ENCODE measurements at places on chromosomes 2 and 18. TPM values are rescaled to one million over a fixed set of nuclear protein-coding genes. Genes with fewer than 3 reads are reported as not detected.

GRCh38 chr2:36553683-36554082 lies 44.3 kb downstream of the FEZ2 start:
- H3K27me3 ChIP-seq: no peaks in the 10 kb centered on the region
- H3K27ac ChIP-seq: peak overlapping the region; percentile 21
- DNase-seq: no peak
- no peaks in the 10 kb centered on the region for H3K4me1 ChIP-seq
- H3K36me3 ChIP-seq: peaks cover 59% of the 10 kb centered on the region

GRCh38 chr2:29731948-29732347 lies 189.4 kb downstream of the ALK start:
- no peak for DNase-seq
- no peaks in the 10 kb centered on the region for H3K4me1 ChIP-seq
- no peak overlapping the region for H3K27ac ChIP-seq
- no peaks in the 10 kb centered on the region for H3K27me3 ChIP-seq
- no peaks in the 10 kb centered on the region for H3K36me3 ChIP-seq
- H3K4me3 ChIP-seq: no peak overlapping the region

DNA sequence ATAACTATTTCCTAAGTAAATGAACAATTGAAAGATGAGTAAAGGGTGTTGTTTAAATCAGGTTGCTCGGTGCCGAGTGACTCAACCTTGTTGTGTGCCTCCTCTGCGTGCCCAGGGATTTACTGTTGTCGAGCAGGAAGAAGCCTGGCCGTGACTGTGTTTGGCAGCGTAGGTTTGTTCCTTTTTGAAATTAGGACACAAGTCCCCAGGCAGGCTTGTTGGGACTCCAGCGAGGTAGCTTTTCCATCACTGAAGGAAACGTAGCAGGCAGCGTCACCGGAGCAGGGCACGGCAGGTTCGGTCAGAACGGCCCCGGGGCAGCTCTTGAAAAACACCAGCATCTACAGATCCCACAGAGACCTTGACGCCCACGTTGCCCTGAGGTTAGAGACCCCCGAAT lies 48.6 kb downstream of the TMEM18 start:
- no peaks in the 10 kb centered on the region for H3K4me1 ChIP-seq
- no peaks in the 10 kb centered on the region for H3K36me3 ChIP-seq
- peaks cover 6% of the 10 kb centered on the region for H3K27me3 ChIP-seq
- H3K27ac ChIP-seq: no peak overlapping the region

GRCh38 chr2:167814881-167815718 lies 432.3 kb downstream of the STK39 start:
- no peaks in the 10 kb centered on the region for H3K36me3 ChIP-seq
- no peaks in the 10 kb centered on the region for H3K27me3 ChIP-seq
- H3K4me3 ChIP-seq: no peak overlapping the region

DNA sequence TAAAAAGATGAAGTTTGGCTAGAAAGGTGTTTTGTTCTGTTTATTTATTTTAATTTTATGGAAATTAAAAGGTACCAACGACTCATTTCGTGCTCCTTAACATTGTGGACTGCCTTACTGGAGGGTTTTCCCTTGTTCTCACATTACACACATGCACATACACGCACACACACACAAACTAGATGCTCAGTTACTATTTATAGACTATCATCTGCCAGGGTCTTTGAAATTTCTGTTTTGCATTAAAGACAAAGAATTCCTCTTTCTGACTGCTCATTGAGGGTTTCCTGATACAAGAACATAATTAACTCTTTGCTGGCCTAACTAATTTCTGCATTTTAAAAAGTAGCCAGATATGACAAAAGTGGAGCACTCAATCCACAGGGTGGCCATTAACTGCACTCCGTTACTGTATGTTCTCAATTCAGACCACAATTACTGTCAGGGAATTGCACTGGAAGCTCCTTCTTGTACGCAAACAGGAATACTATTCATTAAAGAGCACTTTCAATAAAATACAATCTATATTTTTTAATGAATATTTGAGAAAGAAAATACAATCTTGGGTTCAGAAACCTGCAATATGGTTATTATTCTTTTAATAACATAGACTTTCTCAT lies 366.9 kb upstream of the GALNT5 start:
- H3K4me1 ChIP-seq: no peaks in the 10 kb centered on the region
- no peaks in the 10 kb centered on the region for H3K27me3 ChIP-seq
- no peaks in the 10 kb centered on the region for H3K36me3 ChIP-seq

GRCh38 chr2:18473241-18474181 lies 86.9 kb downstream of the RDH14 start:
- H3K27ac ChIP-seq: peak overlapping the region; percentile 56
- no peak overlapping the region for H3K4me3 ChIP-seq
- no peaks in the 10 kb centered on the region for H3K4me1 ChIP-seq
- H3K27me3 ChIP-seq: no peaks in the 10 kb centered on the region

DNA sequence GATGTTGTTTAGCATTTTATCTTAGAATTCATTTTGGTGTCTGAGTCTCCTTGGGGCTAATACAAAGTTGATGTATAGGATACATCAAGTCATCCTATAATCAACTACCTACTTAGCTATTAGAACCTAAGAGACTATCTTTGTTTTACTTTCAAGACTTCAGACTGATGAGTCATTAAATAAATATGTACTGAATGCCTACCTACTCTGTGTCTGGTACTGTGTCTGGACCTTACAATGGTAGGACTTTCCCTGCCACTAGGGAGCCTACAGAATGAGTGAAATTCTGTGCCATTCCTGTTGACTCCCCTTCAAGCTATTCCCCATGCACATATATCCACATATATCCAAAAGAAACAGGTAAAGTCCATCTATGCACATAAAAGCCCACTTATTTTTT lies 114.5 kb downstream of the ERBB4 start:
- no peak overlapping the region for H3K27ac ChIP-seq
- H3K4me1 ChIP-seq: no peaks in the 10 kb centered on the region
- DNase-seq: no peak

DNA sequence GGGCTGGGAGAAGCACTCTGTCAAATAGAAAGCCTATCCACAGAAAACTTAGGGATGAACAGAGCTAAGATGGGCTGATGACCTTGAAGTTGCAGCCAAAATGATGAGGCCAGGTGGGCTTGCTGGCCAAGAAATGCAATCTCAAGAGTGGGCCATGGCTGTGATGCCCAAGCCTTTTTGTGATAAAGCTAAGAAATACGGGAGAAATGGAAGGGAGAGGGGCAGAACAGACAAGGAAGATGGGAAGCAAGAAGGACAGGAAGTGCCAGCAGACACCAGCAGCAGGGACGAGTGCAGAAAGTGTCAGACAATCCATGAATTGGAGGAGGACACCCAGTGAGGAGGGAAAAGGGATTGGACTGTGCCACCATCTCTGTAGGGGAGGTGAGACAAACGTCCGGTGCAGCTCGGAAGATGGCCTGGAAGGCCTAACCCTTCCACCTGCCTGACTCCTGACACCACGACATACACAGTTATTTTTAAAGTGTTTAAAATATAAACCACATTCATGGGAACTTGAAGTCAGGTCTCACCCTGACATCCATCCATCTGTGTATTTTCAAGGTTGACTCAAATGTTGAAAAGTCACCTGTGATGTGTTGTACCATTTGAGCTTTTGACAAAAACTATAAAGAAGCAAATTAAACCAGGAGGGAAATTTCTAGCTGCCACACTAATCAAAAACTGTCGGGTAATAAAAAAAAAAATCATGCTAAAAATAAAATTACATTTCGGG lies 105.5 kb downstream of the BCL2 start:
- H3K27me3 ChIP-seq: no peaks in the 10 kb centered on the region
- no peak overlapping the region for H3K27ac ChIP-seq
- no peak overlapping the region for H3K4me3 ChIP-seq
- no peaks in the 10 kb centered on the region for H3K36me3 ChIP-seq
- no peak for DNase-seq

GRCh38 chr18:8709248-8710059 lies 4.1 kb downstream of the MTCL1 start:
- no peak overlapping the region for H3K27ac ChIP-seq
- peaks cover 53% of the 10 kb centered on the region for H3K27me3 ChIP-seq
- no peaks in the 10 kb centered on the region for H3K36me3 ChIP-seq
- peaks cover 15% of the 10 kb centered on the region for H3K4me1 ChIP-seq

DNA sequence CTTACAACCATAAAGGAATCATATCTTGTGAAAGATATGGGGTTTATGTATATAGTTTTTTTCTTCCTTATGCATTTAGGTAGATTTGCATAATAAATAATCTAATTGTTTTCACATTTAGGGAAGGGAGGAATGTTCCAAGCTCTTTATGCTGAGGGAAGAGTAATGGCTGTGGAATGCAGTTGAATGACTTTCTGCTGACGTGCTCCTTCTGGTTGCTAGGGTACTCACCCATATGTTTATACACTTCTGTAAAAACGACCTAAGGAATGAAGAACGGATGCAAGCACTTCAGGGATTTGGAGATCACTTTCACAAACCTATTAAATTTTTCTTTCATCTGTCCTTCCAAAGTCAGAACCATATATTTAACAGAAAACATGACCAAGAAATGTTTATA lies 29.2 kb upstream of the PPP4R1 start:
- H3K27ac ChIP-seq: peak overlapping the region; percentile 60
- no peaks in the 10 kb centered on the region for H3K36me3 ChIP-seq
- DNase-seq: no peak
- no peak overlapping the region for H3K4me3 ChIP-seq
- H3K27me3 ChIP-seq: no peaks in the 10 kb centered on the region

DNA sequence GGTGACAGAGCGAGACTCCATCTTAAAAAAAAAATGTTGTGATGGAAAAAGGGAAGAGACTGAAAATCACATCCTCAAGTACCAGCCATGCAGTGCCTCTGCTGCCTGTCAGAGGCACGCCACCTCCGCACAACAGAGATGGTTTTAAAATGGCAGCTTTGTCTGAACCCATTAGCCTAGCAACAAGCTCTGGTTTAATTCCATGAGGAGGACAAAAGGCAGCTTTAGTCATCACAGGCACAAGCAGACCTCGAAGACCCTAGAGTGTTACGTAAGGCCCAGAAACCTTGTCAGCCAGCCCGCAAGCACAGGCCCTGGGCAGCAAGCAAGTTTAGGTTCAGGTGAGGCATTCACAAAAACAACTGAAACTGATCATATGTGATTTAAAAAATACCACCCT lies 10.4 kb downstream of the LCT start:
- H3K27ac ChIP-seq: no peak overlapping the region
- no peaks in the 10 kb centered on the region for H3K36me3 ChIP-seq
- no peak for DNase-seq
- H3K27me3 ChIP-seq: no peaks in the 10 kb centered on the region
- no peak overlapping the region for H3K4me3 ChIP-seq

- H3K4me1 ChIP-seq: peaks cover 54% of the 10 kb centered on the region
- H3K36me3 ChIP-seq: no peaks in the 10 kb centered on the region
- DNase-seq: no peak
- H3K4me3 ChIP-seq: no peak overlapping the region
- no peak overlapping the region for H3K27ac ChIP-seq
Observed at GRCh38 chr2:37827911-37828511, 97.1 kb upstream of the RMDN2 start.

GRCh38 chr2:6653281-6653750 lies 212.4 kb downstream of the CMPK2 start:
- no peaks in the 10 kb centered on the region for H3K27me3 ChIP-seq
- H3K4me1 ChIP-seq: no peaks in the 10 kb centered on the region
- H3K4me3 ChIP-seq: no peak overlapping the region
- DNase-seq: no peak

- H3K4me1 ChIP-seq: peaks cover 75% of the 10 kb centered on the region
- H3K27me3 ChIP-seq: no peaks in the 10 kb centered on the region
- H3K36me3 ChIP-seq: peaks cover 36% of the 10 kb centered on the region
- H3K27ac ChIP-seq: peak overlapping the region; percentile 95
Observed at GRCh38 chr18:3455907-3456685, 6.1 kb downstream of the TGIF1 start.

DNA sequence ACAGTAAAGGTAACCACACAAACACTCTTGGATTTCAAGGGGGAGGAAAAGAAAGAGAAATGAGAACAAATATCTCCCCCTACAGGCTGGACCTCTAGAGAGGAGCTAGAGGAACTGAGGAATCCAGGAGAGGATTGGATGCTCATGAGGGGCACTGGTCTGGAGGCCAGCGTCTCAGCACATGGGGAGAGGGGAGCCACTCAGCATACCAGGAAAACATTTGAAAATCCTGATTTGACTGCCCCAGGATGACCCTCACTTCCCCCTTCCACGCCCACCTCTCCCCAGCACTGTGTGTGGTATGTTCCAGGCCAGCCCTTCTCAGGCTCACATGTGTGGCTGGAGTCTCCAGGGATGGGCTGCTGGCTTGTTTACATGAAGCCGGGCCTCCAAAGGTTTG lies 396.8 kb upstream of the ID2 start:
- no peak overlapping the region for H3K4me3 ChIP-seq
- no peak for DNase-seq

DNA sequence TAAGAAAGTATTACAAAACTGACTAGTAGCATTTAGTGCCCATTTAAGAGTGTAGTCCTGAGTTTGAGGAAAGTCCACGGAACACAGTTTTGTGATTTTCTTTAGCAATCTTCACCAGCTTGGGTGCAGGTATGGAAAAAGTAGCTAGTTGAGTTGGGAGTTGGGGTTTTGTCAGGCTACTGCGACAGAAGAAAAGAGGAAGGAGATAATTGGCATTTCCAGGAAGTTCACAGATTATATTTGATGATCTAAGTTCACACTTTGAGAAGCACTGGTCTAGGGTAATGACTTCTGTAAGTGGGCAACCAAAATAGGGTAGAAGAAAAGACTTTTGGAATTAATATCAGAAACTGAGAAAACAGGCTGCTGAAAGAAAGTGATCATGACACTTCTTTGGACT lies 52.1 kb downstream of the VIL1 start:
- no peak overlapping the region for H3K4me3 ChIP-seq
- no peak overlapping the region for H3K27ac ChIP-seq
- H3K36me3 ChIP-seq: no peaks in the 10 kb centered on the region
- H3K4me1 ChIP-seq: peaks cover 31% of the 10 kb centered on the region
- no peak for DNase-seq

DNA sequence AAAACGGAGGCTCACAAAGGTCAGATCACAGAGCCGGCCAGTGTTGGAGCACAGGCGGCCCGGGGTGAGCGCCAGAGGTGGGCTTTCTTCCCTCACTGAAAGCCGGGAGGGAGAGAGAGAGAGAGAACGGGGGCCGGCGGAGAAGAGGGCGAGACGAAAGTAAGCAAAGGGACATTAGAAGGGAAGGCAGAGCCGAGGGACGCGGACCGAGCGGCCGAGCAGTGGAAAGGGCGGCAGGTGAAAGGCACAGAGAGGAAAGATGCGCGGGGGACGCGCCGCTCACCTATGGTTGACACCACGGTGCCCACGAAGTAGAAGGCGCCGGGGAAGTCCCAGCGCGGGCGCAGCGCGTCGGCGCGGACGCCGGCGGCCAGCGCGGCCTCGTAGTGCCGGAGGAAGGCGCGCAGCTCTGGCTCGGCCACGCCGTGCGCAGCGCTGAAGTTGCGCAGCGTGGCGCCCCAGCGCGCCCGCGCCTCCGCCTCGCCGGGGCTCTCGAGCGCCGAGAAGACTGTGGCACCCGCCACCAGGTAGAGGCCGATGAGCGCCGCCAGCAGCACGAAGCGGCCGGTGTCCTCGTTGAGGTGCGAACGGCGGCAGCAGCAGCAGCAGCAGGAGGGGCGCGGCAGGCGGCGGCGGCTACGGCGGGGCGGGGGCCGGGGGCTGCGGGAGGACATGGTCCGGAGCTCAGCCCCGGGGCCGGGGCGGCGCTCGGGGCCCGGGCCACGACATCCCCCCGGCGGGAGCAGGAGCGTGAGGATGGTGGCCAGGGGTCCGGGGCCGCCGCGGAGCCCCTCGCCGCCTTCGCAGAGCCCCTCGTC lies 166.9 kb downstream of the MSH2 start:
- peaks cover 14% of the 10 kb centered on the region for H3K4me1 ChIP-seq
- DNase-seq: peak; percentile 75
- H3K36me3 ChIP-seq: no peaks in the 10 kb centered on the region
- H3K27ac ChIP-seq: no peak overlapping the region
- H3K27me3 ChIP-seq: peaks cover 58% of the 10 kb centered on the region
- H3K4me3 ChIP-seq: no peak overlapping the region

Gene SPC25
- polyA plus RNA-seq: 22.3 TPM

Gene IL1RN
- 1.3 TPM for polyA plus RNA-seq

Gene MYL12A
- polyA plus RNA-seq: 324 TPM

Gene COL3A1
- polyA plus RNA-seq: 1,465 TPM

Gene ALPP
- 0.11 TPM for polyA plus RNA-seq

Gene SCYGR4
- 0.17 TPM for polyA plus RNA-seq
